NB4 (cell line): ENCODE measurements at places on chromosomes 2 and 18.
A peak's percentile ranks its signal among the peaks of the same experiment; 100 is the strongest.

DNA sequence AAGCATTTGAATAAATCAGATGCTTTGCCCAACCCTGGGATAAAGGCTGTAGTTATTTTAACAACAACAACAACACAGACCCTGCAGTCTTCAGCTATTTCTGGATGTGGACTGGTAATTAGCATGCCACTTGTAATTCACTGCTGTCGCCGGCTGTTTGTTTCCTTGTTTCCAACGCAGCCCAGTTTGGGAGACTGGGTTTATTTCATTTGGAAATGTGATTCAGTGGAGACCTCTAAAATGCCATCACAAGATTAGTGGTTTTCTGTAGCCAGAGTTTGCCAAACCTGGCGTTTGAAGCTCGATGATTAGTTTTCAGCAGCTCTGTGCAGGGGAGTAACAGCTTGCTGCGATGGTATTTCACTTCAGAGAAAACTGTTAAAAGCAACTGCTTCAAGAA lies 83.5 kb downstream of the LDLRAD4 start:
- no peak for DNase-seq

DNA sequence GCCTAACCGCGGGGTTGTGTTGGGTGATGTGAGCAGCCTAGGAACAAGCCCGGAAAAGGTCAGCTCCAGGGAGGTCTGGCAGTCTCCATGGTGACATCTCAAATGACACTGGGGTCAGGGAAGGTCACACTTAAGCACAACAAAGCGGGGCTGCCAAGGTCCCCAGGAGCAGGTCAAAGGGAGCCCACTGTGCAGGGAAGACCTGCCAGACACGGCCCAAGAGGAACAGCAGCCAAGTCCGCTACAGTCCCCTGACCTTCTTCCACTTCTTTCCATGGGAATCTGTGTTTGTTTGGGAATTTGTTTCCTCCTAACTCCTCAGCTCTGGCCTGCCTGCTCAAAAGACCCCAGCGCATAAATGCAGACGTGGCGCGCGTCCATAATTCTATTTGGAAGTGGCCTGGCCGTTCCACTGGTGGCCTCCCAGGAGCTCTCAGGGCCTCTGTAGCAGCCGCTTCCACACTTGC lies 232.1 kb upstream of the COPS8 start:
- DNase-seq, result no peak

DNA sequence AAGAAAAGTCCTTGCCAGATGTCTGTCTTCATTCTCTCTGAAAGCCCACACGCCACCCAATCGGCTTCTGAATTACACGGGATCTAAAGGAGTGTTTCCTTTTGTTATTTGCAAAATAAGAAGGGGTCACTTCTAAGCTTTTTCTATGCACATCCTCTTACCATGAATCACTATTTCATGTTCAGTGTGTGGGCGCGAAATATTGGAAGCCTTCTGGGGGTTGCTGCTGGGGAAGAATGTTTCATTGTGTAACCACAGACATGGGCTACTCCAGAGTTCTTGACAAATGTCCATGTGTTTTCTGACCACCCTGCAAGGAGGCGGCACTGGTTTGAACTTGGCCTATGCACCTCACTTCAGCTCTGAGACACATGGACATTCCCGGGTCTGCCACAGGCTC lies 133.6 kb upstream of the APCDD1 start:
- DNase-seq, result peak; percentile 16

DNA sequence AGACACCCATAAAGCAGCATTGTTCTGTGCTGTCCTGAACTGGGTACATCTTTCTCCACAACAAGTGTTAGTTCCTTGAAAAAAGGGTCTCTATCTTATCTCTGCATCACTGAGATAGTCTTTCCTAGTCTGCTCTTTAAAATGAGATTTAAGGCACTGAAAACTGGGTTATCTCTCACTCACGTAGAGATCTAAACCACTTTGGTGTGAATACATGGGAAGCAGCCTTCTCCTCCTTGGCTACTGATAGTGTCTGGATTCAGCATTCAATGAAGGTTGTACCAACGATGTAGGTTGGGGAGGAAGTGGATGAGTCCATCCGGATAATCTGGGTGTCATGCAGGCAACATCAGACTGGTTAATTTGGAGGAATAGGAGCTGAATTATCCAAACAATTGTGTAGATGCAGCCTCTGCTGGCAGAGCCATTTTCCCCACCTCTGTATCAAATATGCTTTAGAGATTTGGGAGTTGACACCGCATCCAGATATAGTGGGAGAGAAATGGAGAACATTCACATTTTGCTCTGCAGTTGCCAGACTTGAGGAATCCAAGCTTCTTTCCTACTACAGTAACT lies 15.9 kb upstream of the SIX3 start:
- no peak for DNase-seq

- no peak for DNase-seq
Observed at GRCh38 chr18:41905786-41906527, 49.1 kb upstream of the PIK3C3 start.

DNA sequence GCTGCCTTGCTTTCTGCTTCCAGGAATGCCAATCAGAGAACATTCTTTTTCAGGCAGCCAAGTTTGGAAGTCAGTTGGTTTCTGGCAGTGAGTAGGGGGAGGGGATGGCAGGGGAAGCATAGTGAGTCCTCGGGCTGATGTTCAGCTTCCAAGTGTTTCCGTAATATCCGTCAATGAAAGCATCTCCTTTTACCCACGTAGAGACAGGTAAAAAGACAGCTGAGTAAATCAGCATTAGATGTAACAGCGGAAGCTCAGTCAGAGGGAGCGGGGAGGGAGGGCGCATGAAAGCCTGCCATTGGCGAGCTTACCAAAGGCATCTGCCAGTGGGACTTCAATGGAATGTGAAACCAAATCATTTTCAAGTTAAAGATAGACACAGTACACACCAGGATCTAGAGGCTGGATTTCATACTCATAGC lies 117.1 kb upstream of the DTNA start:
- DNase-seq, result no peak

GRCh38 chr2:99775585-99775984 lies 285.8 kb upstream of the REV1 start:
- DNase-seq, result no peak

- no peak for DNase-seq
Observed at GRCh38 chr2:116467243-116467642, 1347.2 kb upstream of the DDX18 start.

GRCh38 chr2:217462121-217462520 lies 540.7 kb downstream of the TNS1 start:
- no peak for DNase-seq

- no peak for DNase-seq
Observed at GRCh38 chr2:233819884-233820773, 34.2 kb downstream of the HJURP start.
